Dermis microvascular lymphatic vessel endothelial cell (primary cell): ENCODE measurements at places on chromosomes 7 and 10. TPM values are rescaled to one million over a fixed set of nuclear protein-coding genes. Genes with fewer than 3 reads are reported as not detected.

DNA sequence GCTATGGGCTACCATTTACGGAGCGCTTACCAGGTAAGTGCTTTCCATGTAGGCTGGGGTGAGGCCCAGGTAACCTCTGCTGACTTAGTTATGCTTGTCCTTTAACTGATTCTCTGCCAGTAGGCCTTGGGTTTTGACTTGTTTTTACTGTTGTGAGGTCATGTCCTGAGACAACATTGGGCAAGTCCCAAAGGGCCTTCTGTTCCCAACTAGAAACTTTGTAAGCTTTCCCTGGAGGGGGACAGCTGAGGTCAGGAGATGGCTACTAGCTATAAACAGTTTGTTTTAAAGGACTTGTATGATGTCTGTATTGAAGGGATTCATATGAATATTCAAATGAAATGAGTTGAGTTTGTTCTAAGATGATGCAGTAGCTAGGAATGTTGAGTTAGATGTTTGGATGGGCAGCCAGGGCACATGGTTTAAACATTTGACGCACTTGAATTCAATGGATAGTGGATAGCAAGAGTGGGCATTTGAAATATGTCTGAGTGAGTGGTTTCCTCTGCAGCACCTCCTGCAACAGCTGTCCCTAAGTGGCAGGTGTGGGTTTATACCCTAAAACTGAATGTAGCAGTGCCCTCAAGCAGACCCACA is 10.0 kb upstream of the SGPL1 start:
- no peak for DNase-seq

DNA sequence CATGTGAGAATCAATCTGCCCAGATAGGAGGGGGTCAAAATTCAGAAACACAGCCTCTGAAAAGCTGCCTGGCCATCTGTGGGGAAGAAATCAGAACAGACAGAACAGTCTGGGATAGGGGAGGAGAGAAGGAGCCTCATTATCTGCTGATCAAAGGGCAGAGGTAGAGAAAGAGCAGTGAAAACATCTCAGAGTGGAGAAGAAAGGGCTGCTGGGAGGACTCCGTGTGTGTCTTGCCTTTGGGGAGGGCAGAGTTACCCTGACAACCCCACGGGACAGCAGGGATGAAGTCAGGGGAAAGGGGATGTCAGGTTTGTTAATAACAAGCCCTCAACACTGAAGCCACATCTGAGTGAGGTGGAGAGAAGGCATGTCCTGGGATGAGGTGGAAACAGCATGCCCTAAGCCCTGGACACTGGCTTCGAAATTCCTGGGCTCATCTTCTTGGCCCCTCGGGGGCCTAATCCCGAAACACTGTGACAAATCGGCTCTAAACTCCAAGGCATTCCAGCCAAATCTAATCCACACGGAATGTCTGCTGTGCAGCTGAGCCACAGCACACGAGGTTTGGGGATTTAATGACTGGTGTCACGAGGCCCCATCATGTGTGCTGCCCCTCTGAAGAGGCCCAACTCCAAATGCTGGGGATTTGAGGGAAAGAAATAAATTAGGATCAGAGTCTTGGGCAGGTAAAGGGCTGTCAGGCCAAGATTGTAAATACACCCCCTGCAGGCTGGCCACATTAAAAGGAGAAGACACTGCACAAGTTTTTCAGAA is 82.8 kb upstream of the FGFR2 start:
- no peak for DNase-seq

DNA sequence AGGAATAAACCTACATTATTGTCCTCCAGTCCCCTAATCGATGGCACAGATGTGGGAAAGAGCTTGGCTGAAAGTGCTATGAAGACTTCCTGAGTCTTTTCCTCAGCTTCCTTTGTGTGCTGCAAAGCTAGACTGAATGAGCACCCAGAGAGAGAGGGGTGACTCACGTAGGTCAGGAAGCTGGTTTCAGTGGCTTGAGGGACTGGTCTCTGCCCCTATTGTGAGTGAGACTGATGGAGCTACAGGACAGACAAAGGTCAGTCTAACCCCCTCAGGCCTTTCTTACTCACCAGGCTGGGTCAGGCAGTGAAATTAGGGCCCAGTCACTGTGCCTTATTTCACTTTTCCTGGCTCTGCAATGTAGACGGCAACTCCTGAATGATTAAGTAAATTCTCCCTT is 171.1 kb upstream of the GRB10 start:
- DNase-seq = no peak

- no peak for DNase-seq
These were observed 13.6 kb downstream of the GPRIN2 start for GRCh38 chr10:46542567-46543465.

- DNase-seq = no peak
These were observed 51.7 kb upstream of the CALD1 start for GRCh38 chr7:134727711-134728110.

GRCh38 chr7:155646669-155647068 is 2.2 kb downstream of the RBM33 start:
- DNase-seq = no peak

GRCh38 chr10:114678820-114679219 is 20.7 kb upstream of the ABLIM1 start:
- DNase-seq = no peak

CYTH3 gene
- 11.6 and 17.3 TPM in 2 replicates for total RNA-seq

LRRC18 gene
- not detected in 2 replicates for total RNA-seq

GRCh38 chr7:132053871-132054270 is 497.4 kb upstream of the PODXL start:
- no peak for DNase-seq

DNA sequence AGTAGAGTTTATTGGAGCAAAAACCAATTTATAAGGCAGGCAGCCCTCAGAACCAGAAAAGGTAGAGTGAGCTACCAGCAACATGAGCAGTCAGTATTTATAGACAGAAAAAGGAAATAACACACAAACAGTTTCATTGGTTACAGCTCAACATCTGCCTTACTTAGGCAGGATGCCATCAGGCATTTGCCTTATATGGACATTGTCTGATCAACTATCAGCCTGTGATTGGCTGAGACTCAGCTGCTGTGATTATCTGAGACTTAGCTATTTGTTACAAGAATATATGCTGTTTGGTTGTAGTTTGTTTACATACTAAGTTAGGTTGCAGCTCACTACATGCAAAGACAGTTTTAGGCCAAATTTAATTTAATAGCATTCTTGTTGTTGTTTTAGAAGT is 60.4 kb upstream of the CDK1 start:
- DNase-seq = no peak

DNA sequence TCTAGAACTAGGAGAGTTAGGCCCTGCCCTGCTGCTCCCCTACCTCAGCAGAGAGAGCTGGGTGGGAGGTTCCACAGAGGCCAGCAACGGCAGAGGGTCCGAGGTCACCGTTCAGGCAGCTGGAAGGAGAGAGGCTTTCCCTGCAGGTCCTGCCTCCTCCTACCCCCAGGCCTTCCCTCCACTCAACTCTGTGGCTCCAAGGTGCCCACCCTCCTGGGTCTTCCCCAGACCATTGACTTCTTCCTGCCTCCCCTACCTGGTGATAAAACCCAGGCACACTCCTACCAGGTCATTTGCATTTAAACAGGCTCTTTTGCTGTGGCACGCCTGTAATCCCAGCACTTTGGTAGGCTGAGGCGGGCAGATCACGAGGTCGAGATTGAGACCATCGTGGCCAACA is 515.3 kb upstream of the FOXK1 start:
- no peak for DNase-seq

GHRHR gene
- not detected in 2 replicates for total RNA-seq

GRCh38 chr10:52609071-52609470 is 163.5 kb downstream of the MBL2 start:
- no peak for DNase-seq

GRCh38 chr10:80415734-80416478 is 7.6 kb downstream of the PRXL2A start:
- DNase-seq = no peak

MYPN gene
- total RNA-seq = under 0.01 TPM in 1 of 2 replicates, not detected in the other

MSMB gene
- total RNA-seq = not detected in 2 replicates

VWDE gene
- under 0.01 TPM in 2 replicates for total RNA-seq

GRCh38 chr7:12715372-12716133 is 28.1 kb downstream of the ARL4A start:
- peak; percentile 99 for DNase-seq
